ENCODE measurements at places on chromosomes 2 and 18.

DNA sequence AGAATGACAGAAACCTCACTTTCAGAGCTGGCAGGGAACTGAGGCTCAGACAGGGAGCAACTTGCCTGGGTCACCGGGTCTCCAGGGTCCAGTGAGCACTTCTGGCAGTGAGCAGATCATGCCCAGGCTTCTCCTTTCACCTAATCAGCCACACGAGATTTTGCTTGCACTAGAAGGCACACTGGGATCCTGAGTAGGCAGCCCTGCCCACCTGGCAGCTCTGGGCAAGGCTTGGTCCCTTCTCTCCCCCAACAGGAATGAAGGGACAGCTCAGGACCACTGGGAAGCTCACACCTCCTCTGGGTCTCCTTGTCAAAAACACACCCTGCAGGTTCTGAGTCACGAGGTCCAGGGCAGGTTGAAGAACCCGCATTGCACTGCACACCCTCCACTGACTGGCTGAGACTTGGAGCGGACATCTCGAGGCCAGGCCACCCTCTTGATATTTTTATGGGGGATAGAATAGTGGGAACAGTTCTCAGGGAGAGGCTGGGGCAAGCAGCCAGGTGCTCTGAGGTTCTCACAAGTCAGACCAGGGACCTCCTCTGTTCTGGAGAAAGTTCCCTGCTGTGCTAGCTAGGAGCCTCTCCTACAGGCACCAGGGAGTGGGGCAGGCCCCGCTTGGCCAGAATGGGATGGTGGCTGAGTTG is 5.7 kb downstream of the MAL start:
- DNase-seq: no peak

- DNase-seq: no peak
Measured at GRCh38 chr18:43605224-43605623, 327.9 kb upstream of the SYT4 start.

GRCh38 chr2:169452080-169452479 is 27.2 kb upstream of the BBS5 start:
- no peak for DNase-seq

GRCh38 chr2:144470816-144471215 is 49.1 kb downstream of the ZEB2 start:
- DNase-seq: no peak

DNA sequence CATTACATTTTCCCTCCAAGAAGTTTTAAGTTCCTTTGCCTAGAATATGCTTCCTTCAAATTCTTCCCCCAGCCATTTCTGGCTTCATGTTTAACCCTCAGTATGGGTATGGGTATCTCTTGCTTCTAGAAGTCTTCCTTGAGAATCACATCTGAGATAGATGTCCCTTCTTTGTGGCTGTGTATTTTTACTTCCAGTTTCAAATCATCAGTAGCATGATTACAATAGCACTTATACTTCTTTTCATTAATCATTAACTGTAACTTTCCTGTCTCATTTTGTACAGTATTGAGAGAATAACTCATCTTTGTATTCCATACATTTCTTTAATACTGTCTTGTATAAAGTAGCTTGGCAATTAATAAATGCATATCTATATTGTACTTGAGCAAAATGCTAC is 17.3 kb upstream of the PDE1A start:
- no peak for DNase-seq

DNA sequence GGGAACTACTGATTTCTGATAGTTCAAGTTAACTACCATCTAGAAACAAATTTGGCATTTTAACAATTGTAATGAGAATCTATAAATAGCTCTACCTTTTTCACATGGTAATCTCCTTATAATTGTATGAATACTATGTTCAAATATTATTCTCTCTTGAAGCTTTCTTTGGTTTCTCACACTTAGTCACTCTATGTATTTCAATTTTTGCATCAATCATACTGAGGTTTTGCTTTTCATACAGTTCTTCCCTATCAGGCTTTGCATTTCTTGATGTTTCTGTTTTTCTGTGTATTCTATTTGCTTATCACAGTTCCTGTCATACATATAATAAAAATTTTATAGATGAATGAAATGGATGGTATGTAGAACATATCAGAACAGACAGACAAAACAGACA is 16.0 kb downstream of the VPS54 start:
- DNase-seq: no peak

GRCh38 chr2:182240862-182241371 is 185.9 kb downstream of the PDE1A start:
- DNase-seq: peak; percentile 1

DNA sequence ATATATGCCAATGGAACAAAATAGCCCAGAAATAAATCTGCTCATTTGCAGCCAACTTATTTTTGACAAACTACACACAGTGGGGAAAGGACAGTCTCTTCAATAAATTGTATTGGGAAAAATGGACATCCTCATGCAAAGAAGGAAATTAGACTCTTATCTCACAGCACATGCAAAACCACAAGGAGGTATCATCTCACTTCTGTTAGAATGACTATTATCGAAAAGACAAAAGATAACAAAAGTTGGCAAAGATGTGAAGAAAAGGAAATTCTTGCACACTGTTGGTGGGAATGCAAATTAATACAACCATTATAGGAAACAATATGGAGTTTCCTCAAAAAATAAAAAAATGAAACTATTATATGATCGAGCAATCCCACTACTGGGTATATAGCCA is 16.3 kb upstream of the WDR75 start:
- DNase-seq: no peak

GRCh38 chr2:165064743-165065142 is 109.4 kb upstream of the SLC38A11 start:
- no peak for DNase-seq

- no peak for DNase-seq
Measured at GRCh38 chr2:188338463-188338862, 46.8 kb downstream of the GULP1 start.

GRCh38 chr2:221353201-221353600 is 218.9 kb downstream of the EPHA4 start:
- DNase-seq: no peak

DNA sequence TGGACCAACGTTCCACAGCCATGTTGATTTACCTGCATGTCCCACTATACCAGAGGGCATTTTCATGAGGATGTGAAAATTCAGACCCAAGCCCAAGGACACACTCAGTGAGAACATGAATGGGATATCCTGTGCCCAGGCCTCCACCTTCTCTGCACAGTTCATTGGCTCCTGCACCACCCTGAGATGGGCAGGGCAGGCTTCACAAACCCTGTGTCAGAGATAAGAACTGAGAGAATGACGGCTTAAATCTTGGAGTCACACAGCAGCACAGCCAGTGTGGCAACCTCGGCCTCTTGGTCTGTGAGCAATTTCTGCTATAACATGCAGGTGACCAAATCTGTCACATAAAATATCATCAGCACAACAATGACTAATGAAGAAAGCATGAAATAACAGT is 71.9 kb downstream of the UXS1 start:
- no peak for DNase-seq

GRCh38 chr2:12741380-12741779 is 24.6 kb downstream of the TRIB2 start:
- no peak for DNase-seq

- no peak for DNase-seq
Measured at GRCh38 chr2:99854236-99854852, 288.0 kb downstream of the AFF3 start.

DNA sequence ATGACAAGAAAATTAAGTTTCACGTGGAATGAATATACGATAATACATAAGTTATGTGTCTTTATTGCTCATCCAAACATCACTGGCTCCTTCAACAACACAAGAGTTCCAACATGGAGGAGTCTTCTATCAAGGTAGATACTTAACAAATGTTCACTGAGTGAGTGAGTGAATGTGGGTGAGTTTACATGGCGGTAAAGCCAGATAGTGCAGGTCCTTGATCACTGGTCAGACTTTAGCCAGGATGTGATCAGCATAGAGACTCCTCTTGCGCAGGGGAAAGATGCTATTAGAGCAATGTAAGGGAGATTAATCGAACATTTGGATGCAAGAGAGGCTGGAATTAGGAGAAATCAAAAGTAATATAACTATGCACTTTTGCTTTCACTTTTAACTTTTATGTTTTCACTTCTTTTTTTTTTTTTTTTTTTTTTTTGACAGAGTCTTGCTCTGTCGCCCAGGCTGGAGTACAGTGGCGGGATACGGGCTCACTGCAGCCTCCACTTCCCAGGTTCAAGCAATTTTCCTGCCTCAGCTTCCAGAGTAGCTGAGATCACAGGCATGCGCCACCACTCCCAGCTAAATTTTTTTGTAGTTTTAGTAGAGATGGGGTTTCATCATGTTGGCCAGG is 249.0 kb upstream of the ID2 start:
- DNase-seq: no peak

GRCh38 chr2:44981714-44982108 is 27.5 kb downstream of the SIX2 start:
- peak; percentile 67 for DNase-seq

DNA sequence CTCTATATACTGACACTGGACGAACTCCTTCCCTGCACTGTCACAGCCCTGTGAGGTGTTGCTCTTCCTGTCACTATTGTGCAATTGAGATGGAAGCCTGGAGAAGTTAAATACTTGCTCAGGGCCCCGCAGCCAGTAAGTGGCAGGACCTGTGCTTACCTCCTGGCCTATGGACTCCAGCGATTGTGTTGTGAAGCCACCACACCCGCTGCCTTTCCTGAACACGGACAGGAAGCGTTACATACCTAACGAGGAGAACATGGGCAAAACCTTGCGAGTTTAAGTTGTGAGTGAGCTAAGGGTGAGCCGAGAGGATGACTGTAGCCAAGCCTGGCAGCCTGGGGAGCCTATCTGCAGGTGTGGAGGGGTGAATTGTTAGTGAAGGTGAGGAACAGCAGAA is 26.1 kb downstream of the RAB31 start:
- DNase-seq: no peak

- no peak for DNase-seq
Measured at GRCh38 chr18:74518456-74519295, 15.6 kb upstream of the CNDP1 start.

GRCh38 chr18:27214831-27215230 is 29.7 kb upstream of the CHST9 start:
- DNase-seq: no peak

- no peak for DNase-seq
Measured at GRCh38 chr2:88085099-88085498, 17.5 kb downstream of the SMYD1 start.

GRCh38 chr2:46983065-46983801 is 67.6 kb upstream of the MCFD2 start:
- no peak for DNase-seq

- DNase-seq: peak; percentile 47
Measured at GRCh38 chr2:232292395-232293154, 86.0 kb upstream of the ALPP start.

GRCh38 chr2:49210191-49210590 is 55.9 kb upstream of the FSHR start:
- DNase-seq: no peak

GRCh38 chr2:185970148-185970852 is 231.7 kb downstream of the FSIP2 start:
- DNase-seq: no peak

GRCh38 chr2:85717308-85718008 is 23.3 kb downstream of the GNLY start:
- DNase-seq: no peak

DNA sequence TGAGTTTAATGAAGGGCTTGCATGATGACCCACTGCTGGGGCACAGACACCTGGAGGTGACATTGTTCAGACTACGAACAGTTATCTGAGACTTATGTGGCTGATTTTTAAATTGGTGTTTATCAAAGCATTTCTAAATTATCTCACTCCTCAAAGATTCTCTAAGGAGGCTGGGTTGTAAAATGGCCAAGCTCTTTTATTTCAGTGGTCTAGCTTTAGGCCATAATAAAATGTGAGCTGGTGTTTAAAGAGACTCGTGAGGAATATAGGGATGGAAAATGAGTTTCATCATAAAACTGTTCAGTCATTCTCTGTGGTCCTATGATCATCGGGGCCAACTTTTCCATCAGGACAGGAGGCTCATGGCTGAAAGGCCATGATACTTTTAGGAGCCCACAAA is 93.4 kb downstream of the SPP2 start:
- no peak for DNase-seq

DNA sequence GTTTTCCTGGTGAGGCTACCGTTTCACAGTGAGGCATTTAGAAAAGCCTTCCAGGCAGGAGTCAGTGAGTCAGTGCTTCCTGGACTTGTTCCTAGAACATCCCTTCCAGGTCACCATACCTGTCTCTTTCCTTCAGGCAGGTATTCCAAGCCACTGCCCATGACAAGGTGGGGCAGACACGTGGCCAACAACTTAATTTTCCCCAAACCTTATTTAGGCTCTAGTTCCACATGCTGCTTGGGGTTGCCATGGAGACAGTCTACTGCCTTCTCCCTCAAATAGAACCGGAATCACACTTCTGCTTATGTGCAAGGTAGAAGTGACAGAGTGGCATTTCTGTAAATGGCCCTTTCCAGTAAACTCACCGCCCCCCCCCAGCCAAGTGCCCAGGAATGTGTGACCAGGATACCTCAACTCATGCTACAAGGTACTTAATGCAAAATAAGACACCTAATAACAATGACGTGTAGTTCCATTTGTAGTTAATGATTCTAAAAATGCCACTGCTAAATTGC is 258.3 kb downstream of the PRKCE start:
- no peak for DNase-seq

DNA sequence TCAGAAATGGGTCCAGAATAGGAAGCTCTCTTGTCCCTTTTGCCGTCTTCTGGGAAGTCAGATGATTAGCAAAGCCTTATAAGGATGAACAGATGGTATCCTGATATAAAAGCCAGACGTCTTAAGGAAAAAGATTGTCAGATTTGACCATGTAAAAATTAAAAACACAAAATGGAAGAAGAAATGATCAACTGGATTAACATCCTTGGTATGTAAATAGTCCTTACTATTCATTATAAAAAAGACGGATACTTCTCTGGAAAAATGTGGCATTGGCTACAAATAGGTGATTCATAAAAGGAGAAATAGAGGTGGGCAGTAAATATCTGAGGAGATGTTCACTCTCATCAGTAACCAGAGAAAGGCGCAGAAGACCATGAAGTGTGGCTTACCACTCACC is 33.7 kb upstream of the SCLY start:
- no peak for DNase-seq

- no peak for DNase-seq
Measured at GRCh38 chr2:236121546-236121945, 46.6 kb downstream of the GBX2 start.

GRCh38 chr2:137892739-137893138 is 71.5 kb upstream of the HNMT start:
- no peak for DNase-seq

GRCh38 chr2:234038076-234038802 is 12.3 kb upstream of the SPP2 start:
- DNase-seq: no peak
